Activated CD8-positive, alpha-beta memory T cell treated with anti-CD3 and anti-CD28 coated beads for 4 hours (primary cell): ENCODE measurements at places on chromosomes 3 and 15.

- no peak for DNase-seq
These were observed 137.7 kb downstream of the TPRG1 start for GRCh38 chr3:189309400-189309975.

DNA sequence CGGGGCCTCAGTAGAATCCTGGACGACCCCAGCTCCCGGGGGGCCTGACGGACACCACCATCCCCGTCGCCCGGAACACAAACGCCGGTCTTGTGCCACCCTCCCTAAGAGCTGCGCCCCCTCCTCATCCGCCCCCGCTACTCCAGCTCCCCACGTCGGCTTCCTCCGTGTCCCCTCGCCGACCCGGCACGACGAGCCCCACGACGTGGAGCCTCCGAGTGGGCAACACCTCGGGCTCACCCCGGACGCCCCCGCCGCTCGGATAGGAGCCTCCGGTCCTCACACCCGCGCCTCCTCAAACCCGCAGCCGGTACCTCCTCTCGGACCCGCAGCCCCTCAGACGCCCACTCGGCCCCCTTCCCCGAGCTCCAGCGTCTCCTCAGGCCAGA is 525 bp downstream of the NPTN start:
- no peak for DNase-seq

GRCh38 chr15:71325481-71325880 is 210.2 kb downstream of the THSD4 start:
- DNase-seq: no peak

DNA sequence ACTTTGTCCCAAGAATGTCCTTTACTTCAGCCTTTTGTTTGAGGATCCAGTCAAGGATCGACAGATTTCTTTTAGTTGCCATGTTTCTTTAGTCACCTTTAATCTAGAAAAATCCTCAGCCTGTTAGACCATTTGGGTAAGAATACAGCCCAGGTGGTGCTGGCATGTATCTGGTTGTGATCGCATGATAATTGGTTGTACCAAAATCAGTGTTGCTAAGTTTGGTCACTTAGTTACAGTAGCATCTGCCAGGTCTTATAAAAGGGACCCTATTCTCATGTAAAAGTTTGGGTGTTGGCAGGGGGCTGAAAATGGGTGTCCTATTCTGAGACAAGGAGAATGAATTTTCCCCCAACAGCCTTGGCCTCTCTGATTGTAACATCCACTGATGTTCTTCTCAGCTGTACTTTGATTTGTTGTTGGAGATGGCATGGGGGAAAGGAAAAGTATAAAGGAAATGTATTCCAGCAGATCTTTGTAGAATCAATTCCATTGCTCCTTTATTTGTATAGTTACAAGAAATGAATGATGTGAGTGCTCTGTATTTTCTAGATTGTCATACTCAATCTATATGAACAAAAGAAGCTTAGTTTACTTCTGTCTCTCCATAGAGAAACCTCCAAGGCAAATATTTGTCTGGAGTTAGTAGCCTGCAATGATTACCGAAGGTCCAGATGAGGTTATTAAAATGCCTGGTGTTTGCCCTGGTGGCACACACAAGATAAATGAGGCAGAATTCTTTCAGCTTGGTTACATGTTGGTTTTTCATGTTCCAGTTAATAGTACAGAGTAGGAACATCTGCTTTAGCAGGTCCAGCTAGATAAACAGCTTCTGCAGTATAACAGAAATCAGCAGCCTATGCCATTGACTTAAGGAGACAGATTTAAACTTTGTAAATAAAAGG is 65.7 kb downstream of the CMTM8 start:
- no peak for DNase-seq

DNA sequence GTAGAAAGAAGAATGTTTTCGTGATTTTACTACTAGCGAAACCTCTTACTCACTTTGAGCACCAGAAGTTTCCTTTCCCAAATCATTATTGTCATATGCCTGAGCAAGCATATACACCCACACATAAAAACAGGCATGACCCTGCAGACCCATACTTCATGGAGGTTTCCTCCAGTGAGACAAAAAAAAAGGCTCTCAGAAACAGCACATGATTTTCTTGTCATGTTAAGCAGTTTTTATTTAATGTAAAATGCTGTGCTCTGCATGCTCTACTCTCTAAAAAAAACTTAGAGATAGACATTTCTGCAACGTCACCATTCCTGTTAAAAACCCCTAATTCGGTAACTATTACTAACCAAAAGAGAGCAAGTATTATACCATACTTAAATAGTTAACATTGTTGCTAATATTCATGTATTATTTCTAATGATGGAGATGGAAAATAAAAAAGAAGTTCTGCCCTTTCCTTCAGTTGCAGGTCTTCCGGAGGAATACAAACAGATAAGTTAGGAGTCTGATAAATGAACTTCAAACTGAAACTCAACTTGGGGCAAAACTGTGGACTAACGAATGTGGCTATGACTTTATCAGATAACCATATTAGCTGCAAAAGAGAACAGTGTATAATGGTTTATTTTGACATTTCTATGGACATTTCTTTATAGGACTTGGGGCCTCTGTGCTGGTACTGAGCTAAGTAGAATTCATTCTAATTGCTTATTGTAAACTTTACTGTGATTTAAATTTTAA is 15.9 kb downstream of the CD200R1 start:
- DNase-seq: no peak

DNA sequence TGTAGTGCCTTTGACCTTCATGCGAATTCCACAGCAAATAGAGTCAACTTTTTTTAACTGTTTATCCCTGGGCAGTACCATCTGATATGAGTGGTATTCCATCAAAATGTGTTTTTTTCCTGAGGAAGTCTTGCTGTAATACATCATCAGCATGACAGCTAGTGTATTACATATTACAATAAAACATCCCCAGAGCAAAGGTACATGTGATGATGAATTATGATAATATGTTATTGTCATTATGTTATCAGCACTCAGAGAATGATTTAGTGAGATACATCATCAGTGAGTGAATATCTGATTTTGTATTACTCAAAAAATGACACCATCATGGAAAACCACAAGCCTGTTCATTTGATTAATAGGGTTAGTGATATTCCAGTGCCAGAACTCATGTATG is 69.7 kb upstream of the ARL6 start:
- no peak for DNase-seq

- DNase-seq: no peak
These were observed 40.4 kb downstream of the LIPC start for GRCh38 chr15:58472221-58472620.

GRCh38 chr15:35540885-35541284 is 5.1 kb downstream of the DPH6 start:
- no peak for DNase-seq

GRCh38 chr3:196166741-196167140 is 44.5 kb downstream of the ZDHHC19 start:
- DNase-seq: no peak

- no peak for DNase-seq
These were observed 8.4 kb upstream of the IL1RAP start for GRCh38 chr3:190505381-190506003.

- no peak for DNase-seq
These were observed 17.9 kb downstream of the PXK start for GRCh38 chr3:58350627-58351013.

- no peak for DNase-seq
These were observed 12.5 kb downstream of the KLHDC8B start for GRCh38 chr3:49183873-49184272.

GRCh38 chr3:78348664-78349063 is 1308.8 kb downstream of the ROBO2 start:
- DNase-seq: no peak

DNA sequence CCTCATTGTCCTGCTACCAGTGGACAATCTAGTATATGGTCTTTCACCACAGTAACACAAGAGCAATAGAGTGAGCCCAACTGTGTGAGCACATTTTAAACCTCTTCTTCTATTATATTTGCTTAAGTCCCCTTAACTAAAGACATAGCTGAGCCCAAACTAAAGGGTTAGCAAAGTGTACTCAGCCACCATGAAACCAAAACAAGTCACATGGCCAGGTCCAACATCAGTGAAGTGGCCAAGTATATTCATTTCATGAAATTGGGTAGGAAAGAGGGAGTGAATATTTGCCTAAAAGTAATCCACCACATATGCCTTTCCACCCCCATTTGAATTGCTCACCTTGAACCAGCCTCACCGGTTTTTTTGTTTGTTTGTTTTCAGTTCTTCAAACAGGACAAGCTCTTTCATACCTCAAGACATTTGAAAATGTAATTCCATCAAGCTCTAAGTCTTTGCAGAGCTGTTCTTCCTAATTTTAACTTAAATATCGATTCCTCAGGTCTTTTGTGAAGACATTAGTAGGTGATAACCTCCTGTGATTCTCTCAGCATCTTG is 327.0 kb upstream of the SEMA6D start:
- no peak for DNase-seq

GRCh38 chr15:98506711-98507110 is 141.6 kb upstream of the IGF1R start:
- no peak for DNase-seq

DNA sequence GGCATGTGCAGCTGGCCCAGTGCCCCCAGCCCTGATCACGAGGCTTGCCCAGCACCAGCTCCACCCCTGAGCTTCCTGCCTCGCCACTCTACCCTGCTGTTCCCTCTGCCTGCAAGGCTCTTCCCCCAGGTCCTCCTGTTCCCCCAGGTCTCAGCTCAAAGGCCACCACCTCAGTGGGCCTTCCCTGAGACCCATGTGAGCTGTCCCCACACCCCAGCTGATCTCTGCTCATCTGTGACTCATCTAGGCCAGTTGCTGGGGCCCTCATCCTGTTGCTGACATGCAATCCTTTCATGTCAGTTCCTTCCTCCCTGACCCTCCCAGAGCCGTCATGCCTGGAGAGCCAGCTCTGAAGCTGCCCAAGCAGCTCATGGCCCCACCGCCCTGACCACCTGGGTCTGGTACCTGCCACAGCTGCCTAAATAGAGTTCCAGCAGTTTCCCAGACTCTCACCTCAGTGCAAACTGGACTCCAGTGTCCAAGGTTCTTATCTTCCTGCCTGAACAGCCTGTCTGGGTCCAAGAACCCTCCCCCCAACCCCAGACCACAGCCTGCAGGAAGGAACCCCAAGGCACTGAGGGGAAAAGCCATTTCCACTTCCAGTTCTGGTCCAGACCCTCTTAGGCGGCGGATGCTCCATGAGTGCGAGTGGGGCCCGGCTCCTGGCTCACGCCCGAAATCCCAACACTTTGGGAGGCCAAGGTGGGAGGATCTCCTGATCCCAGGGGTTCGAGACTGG is 116.6 kb upstream of the IQSEC1 start:
- DNase-seq: no peak

GRCh38 chr3:58963928-58964503 is 85.8 kb downstream of the CFAP20DC start:
- DNase-seq: no peak

DNA sequence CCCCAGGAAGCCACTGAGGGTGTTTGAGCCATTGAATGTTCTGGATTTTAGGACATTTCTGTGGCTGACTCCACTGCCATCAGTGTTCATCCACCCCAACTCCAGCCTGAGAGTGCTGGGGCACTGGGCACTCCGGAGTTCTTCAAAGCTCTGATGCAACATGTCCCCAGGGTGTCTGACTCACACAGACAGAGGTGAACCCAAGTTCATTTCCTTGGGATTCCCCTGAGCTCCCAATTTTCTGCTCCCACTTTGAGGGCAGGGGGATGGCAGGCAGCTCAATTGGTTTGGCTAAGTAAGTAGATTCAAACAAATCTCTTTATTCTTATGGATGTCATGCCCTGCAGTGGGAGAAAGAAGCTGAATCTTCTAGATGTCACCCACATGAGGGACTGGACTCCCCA is 2.2 kb downstream of the STRA6 start:
- DNase-seq: no peak

GRCh38 chr15:52856286-52856685 is 66.2 kb upstream of the ONECUT1 start:
- no peak for DNase-seq

GRCh38 chr3:37505415-37505814 is 331.0 kb upstream of the LRRFIP2 start:
- DNase-seq: no peak

- DNase-seq: no peak
These were observed 50.3 kb downstream of the EMC4 start for GRCh38 chr15:34275154-34275553.

DNA sequence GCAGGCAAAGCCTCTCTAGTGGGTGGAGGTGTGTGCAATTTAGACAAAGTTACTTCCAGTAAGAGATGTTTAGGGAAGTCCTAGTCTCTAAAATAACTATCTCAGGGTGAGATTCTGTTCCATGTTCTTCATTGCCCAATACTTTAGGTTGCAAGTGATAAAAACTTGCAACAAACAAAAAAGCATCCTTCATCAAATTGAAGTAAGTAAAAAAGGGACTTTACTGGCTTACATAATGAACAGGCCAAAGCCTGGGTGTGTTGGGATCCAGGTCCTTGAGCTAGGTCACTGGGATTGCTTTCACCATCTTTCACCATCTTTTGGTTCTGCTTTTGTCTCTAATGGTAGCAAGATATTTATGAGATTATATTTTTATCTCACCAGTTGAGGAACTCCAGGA is 38.3 kb downstream of the CX3CR1 start:
- DNase-seq: no peak

DNA sequence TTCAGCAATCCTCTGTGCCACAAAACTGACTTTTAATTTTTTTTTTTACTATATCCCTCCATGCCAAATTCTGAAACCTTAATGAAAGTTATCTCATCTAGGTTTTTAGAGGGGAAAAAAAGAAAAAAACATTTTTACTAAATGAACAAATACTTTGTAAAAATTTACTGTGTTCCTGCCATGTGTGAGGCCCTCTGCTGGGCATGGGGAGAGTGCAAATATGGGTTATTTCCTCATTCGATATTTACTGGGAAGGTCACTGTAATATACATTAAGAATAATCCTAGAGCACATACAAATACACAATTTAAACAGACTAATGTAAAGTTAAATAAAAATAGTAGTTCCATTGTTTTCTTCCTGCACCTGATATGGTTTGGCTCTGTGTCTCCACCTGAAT is 215.0 kb downstream of the GRM7 start:
- DNase-seq: no peak

GRCh38 chr3:172174513-172175253 is 135.3 kb downstream of the FNDC3B start:
- no peak for DNase-seq

- DNase-seq: no peak
These were observed 245.4 kb upstream of the TPM1 start for GRCh38 chr15:62797171-62797570.

DNA sequence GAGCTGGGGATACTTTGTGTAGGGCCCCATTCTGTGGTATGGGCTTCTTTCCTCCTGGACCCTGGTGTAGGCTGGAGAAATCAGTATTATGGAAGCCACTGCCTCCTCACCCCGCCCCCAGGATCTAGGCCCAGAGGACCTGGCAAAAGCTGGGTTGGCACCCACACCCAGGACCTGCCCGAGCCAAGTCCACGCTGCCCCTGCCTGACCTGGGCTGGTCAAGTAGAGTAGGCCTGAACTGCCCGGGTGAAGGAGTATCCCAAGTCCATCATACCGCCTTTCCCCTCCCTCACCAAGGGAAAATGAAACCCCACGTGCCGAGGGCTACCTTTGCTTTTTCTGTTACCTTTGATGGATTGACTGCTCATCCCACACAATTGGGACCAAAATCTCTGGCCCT is 37.7 kb upstream of the TRAK1 start:
- DNase-seq: no peak

DNA sequence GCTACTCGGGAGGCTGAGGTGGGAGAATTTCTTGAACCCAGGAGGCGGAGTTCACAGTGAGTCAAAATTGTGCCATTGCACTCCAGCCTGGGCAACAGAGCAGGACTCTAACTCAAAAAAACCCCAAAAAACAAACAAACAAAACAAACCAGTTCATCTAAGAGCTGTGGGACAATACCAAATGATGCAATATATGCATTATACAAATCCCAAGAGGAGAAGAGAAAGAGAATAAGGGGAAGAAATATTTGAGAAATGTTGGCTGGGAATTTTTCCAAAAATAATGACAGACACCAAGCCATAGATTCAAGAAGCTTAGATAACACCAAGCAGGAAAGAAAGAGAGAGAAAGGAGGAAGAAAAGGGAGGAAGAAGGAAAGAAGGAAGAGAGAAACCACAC is 82.5 kb downstream of the KLF13 start:
- DNase-seq: no peak
